Suppressor macrophage (primary cell): ENCODE measurements at places on chromosomes 7 and 10.

GRCh38 chr7:135853499-135853898 is 104.9 kb upstream of the FAM180A start:
- no peak for DNase-seq

- DNase-seq: no peak
Measured at GRCh38 chr10:24240041-24240751, 31.3 kb downstream of the KIAA1217 start.

DNA sequence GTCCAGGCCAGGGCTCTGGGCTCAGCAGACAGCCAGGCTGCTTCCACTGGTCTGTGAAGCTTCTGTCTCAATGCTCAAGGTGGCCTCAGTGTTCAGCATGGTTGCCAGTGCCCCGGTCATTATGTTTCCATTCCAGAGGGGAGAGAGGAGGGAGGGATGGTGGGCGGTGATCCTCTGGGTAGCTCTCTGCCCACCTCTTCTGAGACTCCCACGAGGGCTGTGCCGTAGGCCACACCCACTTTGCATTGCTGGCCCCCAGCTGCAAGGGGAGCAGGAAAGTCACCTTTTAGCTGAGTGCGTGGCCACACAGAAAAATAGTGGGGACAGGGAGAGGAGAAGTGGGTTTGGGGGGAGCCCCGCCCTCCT is 42.5 kb downstream of the FOXK1 start:
- DNase-seq: no peak

DNA sequence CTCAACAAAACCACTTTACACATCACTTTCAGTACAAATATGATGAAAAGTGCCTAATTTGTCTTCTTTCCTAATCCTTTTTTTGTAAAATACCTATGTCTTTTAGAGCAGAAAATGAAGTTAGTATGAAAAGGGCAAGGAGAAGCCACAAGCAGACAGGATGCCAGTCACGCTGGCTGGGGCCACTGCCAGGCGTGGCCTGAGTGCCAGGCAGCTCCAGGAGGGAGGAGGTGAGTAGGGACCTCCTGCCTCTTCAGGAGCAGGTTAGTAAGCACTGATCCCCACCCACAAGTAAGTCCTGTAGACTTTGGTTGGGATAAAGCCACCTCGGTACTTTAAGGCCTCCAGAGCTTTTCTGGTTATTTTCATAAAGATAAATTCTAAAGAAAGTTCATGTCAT is 432.0 kb downstream of the GRID1 start:
- no peak for DNase-seq

GRCh38 chr10:7337431-7338171 is 73.2 kb downstream of the SFMBT2 start:
- DNase-seq: peak; percentile 71

DNA sequence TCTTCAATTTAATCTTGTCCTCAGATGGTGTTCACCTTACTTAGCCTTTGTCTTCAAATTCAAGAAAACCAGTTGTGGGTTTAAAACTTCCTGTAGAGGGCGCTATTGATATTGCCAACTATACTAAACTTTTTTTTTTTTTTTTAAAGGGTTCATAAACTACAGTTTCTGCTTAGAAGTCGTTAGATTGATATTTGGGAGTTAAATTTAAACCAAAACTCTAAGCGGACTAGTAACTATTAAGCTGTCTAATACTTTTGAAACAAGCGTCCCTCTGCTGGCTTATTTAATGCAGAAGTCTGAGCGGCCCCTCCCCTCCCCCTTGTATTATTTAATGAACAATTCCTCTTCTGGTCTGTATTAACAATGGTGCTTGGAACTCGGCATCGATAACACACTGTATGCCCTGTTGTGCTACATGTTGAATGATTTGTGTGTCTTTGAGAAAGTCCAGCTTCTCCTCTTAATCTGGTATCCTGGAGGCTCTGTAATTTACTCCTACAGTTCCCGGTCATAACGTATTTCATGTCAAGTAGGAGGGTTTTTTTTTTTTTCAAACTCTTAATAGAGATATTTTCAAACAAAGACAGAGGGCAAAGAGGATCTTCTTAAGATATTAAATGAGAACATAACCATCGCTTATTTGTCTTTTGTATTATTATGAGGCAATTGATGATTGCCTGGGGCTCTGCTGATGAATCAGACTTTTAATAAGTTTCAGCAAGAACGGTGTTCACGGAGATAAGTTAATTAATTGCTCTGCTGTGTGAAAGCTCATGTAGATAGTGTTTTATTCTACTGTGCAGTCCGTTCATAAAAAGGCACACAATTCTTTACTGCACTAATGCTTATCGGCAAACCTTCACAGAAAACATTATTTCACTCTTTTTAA is 22.6 kb upstream of the CREB5 start:
- peak; percentile 67 for DNase-seq

DNA sequence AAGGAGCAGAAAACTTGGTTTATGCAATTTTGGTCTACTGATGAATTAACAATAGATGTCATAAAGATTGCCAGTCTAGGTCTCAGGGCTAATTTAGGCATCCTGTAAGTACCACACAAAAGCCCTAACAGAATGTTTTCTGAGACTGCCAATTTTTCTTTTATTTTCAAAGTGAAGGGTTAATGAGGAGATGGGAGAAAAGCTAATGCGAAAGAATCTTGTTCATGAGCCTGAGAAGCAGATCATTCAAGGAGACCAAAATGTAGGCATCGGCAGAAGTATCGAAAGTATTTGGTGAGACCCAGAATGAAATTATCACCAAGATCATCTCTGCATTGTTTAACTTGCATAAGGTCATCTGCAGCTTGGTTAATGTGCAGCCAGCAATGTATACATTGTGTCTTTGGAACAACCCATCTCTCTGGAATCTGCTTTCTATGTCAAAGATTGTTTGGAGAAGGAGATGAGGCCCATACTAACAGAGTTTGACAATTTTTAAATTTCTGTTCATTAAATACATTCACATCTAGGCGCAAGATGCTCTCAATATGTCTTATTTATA is 163.3 kb upstream of the GLI3 start:
- DNase-seq: no peak

DNA sequence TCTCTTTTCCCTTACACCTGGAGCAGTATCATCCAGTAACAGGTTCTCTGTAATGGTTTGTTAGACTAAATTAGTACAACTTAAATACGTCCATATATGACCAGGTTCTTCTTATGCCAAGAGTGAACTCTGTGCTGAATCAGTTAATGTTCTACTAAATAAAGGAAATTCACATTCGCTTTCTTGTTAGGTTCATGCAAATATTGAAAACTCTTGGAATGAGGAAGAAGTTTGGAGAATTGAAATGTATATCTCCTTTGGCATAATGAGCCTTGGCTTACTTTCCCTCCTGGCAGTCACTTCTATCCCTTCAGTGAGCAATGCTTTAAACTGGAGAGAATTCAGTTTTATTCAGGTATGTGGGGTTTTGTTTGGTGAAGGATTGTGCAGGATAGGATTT is 15.3 kb upstream of the CFAP69 start:
- DNase-seq: no peak

- peak; percentile 95 for DNase-seq
Measured at GRCh38 chr7:47568547-47568946, 13.4 kb downstream of the TNS3 start.
